ENCODE measurements at places on chromosomes 5 and 9.

DNA sequence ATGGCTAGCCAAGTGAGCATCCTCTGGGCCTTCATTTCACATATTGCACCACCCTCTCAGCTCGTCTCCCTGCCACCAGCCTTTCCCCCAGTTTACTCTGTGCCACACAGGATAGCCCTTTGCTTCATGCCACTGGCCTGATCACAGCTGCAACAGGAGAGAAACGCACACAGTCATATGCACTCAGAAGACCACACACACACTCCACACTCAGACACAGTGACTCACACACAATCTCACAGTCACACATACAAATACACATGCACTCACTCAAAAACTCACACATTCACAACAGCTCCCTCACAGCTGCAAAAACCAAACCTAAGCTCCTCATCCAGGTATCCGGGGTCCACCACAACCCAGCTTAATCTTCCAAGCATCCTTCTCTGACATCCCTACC is 38.7 kb downstream of the TTC39B start:
- no peak for DNase-seq

DNA sequence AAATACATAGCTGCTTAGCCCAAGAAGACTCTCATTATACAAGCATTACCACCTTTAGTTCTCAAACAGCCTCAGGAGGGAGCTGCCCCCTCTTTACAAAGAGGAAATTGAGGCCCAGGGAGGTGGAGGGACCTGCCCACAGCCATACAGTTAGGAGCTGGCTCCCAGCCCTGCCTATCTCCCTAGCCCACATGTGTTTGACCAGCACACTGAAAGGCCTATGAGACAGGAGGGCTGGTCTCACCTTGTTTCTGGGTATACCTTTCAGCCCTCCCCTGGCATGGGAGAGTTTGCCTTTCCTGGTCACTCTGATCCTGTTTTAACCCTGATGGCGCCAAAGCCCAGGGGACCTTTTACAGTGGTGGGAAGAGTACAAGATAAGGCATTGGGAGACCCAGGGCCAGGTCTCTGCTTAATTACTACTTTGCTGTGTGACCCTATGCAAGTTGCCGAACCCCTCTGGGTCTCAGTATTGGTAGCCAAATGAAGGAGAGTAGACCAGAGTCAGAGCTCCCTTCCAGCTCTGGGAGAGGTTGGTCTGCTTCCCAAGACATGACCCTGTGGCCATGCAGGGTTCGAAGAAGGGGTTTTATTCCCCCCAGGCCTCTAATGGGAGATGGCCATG is 60.9 kb upstream of the RPL26L1 start:
- DNase-seq = no peak

- no peak for DNase-seq
Measured at GRCh38 chr5:68999181-68999580, 94.6 kb upstream of the SLC30A5 start.

GRCh38 chr9:104256031-104256695 is 162.1 kb downstream of the SMC2 start:
- no peak for DNase-seq

- no peak for DNase-seq
Measured at GRCh38 chr9:128643519-128644300, 12.9 kb downstream of the DYNC2I2 start.

GRCh38 chr9:7094052-7094451 is 336.3 kb downstream of the KDM4C start:
- no peak for DNase-seq

- DNase-seq = no peak
Measured at GRCh38 chr5:81572201-81572600, 178.3 kb upstream of the ACOT12 start.

- DNase-seq = no peak
Measured at GRCh38 chr5:132389051-132389331, 19.5 kb downstream of the SLC22A5 start.

DNA sequence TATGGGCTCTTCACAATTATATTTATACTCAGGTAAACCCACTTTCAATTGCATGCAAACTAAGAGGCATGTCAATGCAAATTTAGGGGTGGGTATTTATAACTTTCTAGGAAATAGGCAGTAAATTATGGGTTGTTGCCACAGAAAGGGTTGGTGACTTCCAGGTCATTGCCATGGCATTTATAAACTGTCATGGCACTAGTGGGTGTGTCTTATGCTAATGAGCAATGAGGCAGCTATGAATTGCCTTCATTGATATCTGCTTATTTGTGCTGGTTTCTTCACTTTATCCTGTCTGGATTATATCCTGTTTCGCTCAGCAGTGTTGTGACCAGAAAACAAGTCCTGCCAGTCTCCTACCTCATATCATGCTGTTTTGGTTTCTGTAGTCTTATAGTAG is 597.3 kb upstream of the DAB2 start:
- DNase-seq = no peak

DNA sequence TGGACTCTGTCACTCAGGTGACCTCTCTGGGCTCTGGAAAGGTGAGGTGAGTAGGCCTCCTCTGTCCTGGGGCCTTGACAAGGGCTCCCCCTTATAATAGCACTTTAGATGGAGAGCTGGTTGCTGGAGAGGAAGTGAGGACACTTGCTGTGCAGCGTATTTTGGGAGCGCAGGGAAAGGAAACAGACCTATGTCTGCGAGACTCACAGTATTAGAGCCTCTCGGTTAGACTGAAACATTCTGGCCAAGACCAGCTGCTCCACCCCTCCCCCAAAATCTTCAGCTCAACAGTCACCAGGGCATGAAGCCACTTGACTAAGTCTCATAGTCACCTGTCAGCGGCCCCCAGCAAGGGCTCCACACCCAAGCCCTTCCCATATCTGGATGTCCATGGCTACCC is 213.6 kb downstream of the AGTPBP1 start:
- no peak for DNase-seq

GRCh38 chr5:147248561-147248960 is 13.7 kb downstream of the STK32A start:
- no peak for DNase-seq

- no peak for DNase-seq
Measured at GRCh38 chr5:9294793-9295465, 250.9 kb downstream of the SEMA5A start.

DNA sequence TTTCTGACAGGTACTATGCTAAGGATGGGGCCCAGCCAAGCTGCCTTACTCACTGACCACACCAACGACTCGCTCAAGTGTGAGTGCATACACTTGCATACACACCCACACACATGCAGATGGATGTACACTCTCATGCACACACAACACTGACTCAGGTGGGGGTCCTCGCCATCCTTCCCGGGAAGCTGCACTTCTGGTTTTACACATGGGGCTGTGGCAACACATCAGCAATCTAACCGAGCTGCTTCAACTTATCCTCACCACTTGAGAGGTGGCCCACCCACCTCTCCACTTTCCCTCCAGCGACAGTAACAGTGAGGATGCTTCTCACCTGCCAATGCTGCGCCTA is 67.2 kb upstream of the SLC25A51 start:
- no peak for DNase-seq

Measured in pons (tissue), 1 donor.